ENCODE measurements at places on chromosomes 2 and 18.

DNA sequence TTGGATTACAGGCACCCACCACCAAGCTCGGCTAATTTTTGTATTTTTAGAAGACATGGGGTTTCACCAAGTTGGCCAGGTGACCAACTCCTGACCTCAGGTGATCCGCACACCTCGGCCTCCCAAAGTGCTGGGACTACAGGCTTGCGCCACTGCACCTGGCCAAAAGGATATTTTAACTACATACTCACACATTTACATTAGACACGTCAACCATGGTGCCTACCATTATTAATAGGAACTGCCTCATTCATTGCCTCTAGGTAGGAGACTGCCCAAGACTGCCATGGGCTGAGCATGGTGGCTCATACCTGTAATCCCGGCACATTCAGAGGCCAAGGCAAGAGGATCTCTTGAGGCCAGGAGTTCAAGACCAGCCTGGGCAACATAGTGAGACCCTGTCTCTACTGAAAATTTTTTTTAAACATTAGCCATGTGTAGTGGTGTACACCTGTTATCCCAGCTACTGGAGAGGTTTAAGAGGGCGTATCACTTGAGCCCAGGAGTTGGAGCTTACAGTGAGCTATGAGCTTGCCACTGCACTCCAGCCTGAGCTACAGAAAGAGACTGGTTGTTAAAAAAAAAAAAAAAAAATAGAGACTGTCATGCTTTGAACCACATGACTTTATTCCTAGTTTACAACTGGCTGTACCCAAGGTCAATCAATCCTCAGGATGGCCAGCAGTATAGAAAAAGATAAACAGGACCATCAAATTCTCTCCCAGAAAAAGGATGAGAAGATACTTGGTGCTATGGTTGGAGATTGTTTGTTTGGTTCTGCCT lies 31.1 kb upstream of the EPC2 start:
- DNase-seq: no peak

DNA sequence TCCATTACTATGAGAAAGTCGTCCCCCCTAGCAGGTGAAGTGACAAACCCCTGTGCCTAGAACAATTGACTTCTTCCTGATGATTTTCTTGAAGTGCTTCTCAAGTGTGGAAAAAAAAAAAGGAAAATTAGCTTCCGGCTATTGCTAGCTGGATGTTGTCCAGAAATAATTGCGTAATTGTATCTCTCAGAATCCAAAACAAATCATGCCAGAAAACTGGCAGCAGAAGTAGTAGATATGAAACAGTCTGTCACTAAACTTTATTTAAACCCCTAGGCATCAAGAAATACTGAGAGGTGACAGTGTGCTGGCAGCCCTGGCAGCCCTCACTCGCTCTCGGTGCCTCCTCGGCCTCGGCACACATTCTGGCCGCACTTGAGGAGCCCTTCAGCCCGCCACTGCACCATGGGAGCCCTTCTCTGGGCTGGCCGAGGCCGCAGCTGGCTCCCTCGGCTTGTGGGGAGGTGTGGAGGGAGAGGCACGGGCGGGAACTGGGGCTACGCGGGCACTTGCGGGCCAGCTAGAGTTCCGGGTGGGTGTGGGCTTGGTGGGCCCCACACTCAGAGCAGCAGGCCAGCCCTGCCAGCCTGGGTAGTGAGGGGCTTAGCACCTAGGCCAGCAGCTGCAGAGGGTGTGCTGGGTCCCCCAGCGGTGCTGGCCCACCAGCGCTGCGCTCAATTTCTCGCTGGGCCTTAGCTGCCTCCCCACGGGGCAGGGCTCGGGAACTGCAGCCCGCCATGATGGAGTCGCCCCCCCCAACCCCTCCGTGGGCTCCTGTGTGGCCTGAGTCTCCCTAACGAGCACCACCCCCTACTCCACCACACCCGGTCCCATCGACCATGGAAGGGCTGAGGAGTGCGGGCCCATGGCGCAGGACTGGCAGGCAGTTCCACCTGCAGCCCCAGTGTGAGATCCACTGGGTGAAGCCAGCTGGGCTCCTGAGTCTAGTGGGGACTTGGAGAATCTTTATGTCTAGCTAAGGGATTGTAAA lies 80.5 kb upstream of the ABCA12 start:
- no peak for DNase-seq

- no peak for DNase-seq
These were observed 48.9 kb downstream of the TSN start for GRCh38 chr2:121804340-121804739.

DNA sequence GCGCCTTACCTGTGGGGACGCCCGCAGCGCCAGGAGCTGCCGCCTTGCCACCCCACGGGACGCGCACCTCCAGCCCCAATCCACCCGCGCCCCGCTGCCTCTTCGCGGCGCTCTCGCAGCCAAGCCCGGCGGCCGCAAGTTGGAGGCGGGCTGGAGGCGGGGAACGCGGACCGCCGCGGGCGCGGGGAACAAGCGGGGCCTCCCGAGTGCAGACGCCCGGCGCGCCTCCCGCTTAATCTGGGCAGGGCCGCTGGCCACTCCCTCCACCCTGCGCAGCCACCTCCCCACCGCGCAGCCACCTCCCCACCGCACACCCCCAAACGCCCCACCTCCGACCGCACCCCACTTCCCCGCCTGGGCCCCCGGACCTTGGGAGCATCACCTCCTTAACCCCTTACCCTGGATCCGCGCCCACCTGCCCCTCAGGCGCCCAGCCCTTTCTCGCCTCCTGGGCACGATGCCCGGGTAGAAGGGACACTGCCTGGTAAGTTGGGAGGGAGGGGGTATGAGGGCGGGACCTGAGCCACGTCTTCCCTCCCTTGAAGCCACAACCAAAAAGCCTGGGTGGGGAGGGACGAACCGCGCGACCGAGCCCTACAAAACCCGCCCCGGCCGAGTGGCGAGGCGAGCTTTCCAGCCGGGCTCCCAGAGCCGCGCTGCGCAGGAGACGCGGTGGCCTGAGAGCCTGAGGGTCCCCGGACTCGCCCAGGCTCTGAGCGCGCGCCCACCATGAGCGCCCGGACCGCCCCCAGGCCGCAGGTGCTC lies at the start of the genes COL4A3 and COL4A4:
Gene COL4A3, plus strand, starts transcription at position 627 of the 765 bp plus-strand sequence. Its CDS starts 103 bp downstream, at position 730.
Gene COL4A4, minus strand, starts transcription at position 208 of the 765 bp plus-strand sequence. CDS start 16,722 bp downstream, outside the sequence.
- no peak for DNase-seq

DNA sequence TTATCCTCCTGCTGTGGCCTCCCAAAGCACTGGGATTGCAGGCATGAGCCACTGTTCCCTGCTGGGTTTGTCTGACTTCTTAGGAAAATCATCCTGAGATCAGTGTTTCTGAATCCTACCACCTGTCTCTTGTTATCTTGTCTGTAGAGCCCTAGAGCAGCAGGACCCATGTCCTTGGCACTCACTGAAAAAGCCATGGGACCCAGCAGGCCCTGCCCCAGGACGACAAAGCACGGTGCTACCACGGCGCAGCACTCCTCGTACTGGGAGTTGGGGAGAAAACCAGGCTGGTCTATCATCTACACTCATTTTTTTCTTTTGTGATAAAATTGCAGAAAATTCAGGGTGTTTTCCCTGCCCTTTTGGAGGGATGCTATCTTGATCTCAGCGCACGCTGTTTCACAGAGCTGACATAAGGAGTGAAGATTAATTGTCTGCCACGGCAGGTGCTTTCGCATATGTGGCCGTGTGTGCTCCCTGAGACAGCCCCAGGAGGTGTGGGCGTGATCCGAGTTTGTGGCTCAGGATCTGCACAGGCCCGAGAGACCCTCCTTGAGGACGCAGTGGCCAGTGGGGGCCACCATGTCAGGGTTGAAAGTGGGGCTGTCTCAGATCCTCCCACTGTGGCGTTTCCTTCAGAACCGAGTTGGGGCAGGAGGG lies 179.1 kb downstream of the LDLRAD4 start:
- no peak for DNase-seq

- no peak for DNase-seq
These were observed 440.5 kb upstream of the TCF4 start for GRCh38 chr18:56028514-56028913.

DNA sequence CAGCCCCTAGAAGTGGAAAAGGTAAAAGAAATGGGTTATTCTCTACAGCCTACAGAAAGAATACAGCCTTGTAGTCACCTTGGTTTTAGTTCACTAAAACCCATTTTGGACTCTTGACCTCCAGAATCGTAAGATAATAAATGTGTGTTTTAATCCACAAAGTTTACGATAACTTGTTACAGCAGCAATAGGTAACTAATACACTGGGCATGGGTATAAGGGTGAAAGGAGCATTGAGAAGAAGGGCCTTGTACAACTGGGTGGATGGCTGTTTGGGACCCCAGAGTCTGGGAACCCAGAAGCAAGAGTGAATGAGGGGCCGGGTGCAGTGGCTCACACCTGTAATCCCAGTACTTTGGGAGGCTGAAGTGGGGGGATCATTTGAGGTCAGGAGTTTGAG lies 2.2 kb upstream of the MFSD6 start:
- no peak for DNase-seq

GRCh38 chr2:112818094-112818902 lies 18.3 kb downstream of the IL1B start:
- DNase-seq: no peak

DNA sequence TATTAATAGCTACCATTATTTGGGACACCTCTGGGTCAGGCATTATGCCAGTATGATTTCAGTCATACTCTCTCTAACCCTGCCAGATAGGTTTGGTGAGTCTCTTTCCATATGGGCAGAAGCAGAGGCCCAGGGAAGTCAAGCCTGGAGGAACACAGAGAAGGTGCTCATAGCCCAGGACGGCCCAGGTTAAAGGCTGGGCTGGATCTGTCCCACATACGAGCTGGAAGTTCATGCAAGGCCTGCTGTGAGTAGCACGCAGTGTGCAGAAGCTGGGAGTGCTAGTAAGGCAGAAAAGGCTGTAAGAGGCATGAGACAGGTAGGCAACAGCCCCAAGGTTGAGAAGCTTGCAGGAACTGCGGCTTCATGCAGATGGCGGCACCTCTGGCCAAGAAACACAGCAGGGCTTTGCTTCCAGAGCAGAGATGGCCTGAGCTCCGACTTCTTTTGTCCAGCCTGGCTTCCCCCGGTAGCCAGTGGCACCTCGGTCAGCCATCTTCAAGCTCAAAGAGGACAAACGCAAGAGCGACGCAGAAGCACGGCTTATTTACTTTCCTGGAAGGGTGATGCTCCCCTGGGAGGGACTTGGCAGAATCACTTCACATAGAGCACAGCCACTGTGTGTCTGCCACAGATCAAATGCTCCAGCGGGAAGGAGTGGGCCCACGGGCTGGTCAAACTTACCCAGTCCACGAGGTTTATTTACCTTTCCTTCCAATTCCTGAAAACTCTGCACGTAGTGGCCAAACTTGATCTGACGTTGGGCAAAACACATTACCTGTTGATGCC lies 58.5 kb upstream of the MAP4K4 start:
- DNase-seq: no peak

DNA sequence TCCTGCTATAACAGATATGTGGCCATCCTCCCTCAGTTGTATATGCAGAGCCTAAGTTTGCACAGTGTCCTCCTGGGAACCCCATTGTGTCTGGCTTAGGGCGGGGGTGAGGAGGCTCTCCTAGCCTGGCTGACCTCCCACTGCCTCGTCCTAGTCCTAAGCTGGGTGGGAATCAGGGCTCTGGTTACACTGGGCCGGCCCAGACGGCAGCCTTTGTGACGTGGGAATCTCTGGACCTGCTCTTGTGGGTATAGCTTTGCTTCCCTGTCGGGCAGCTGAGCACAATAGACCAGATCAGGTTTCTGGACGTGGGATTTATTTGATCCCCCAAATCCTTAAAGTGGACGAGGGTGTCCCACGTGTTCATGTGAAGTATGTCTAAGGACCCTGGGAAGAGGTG lies 2.9 kb downstream of the ACKR3 start:
- no peak for DNase-seq

GRCh38 chr2:64846177-64846576 lies 143.0 kb upstream of the SLC1A4 start:
- no peak for DNase-seq

- no peak for DNase-seq
These were observed 88.5 kb upstream of the RBMS1 start for GRCh38 chr2:160582081-160582480.

- DNase-seq: no peak
These were observed 10.4 kb upstream of the CAVIN2 start for GRCh38 chr2:191857259-191857805.

DNA sequence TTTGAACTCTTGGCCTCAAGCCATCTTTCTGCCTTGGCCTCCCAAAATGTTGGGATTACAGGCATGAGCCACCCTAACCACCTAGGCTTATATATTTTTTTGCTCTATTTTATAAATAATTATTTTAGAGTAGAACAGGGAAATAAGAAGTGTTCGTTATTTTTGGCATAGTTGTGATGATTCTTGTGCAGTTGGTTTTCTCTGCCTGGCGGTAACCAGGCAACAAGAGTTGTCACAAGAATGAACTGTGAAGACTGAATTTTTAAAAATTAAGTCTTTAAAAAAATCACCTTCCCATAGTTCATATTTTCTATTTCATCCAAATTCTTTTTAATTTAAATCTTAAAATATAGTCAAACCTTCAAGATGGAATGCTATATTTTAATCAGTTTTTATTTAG lies 310.2 kb downstream of the ARL6IP6 start:
- DNase-seq: no peak

DNA sequence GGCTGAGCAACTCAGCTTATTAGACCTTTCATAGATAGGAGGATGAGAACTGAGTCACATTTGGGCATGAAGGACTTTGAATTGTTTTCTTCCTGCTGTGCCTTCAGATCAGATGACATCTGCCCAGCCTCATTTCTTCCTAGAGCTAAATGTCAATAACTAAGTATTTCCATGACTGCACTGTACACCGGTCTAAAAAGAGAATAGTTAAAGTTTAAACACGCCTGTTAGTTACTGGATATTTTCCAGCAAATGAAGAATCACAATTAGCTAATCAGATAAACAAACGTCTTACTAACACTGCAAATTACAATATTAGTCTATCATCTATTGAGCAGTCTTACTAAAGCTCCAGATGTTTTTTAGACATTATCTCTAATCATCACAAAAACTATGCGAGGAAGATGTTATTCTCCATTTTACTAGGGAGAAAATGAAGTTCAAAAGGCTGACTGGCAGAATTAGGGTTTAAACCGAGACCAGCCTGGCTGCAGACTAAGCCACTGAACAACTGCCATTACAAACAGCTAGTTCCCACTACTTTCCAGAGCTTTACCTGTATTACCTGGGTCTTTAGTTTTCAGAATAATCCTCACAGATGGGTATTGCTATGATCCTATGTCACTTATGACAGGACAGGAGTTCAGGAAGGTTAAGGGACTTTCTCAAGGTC lies 69.4 kb upstream of the ZNF397 start:
- no peak for DNase-seq

GRCh38 chr2:30039101-30039500 lies 107.7 kb upstream of the YPEL5 start:
- no peak for DNase-seq

DNA sequence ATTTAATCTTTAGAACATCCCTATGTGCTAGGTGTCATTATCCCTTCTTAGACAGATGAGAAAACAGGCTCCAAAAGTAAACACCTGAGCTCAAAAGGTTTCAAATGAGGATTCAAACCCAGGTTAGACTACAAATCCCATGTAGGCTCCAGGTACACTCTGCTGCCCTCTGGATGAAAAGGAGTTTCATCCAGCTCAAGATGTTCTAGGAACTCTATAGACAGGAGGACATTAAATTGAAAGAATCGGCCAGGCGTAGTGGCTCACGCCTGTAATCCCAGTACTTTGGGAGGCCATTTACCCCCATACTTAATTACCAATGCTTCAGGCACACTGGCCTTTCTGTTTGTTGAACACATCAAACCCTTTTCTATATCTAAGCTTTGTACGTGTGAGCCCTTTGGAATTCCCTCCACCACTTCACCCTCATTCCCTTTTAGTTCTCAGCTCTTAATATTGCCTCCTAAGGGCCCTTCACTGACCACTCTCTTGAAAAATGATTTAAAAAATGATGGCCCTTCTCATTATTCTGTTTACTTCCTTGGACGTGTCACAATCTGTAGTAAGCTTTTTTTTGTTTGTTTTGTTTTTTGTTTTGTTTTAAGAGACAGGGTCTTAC lies 10.7 kb downstream of the SLC25A12 start:
- no peak for DNase-seq

Measured in stimulated activated CD8-positive, alpha-beta memory T cell treated with anti-CD3 and anti-CD28 coated beads, Interleukin-7, amount 100 ng/mL, for 4 hours (primary cell).